ENCODE measurements at places on chromosomes 11 and 22.

DNA sequence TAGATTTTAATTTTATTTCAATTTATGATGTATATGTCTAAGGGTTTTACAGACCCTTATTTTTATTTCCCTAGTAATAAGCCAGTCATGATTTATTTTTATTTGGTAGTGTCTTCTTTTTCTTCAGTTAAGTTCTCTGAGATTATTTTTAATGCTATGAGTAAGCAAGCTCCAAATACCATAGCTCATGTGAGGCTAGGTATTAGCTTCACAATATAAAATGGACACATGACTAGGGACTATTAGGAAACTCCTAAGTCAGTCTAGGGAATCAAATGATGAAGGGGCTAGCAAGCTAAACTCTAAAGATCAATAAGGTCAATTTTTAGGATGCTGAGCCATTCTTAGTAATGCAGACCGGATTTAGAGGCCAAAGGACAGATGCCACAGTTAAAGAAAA lies 45.9 kb downstream of the CKAP5 start:
- no peak for DNase-seq

GRCh38 chr11:92269021-92269420 lies 44.4 kb downstream of the FAT3 start:
- DNase-seq, result no peak

GRCh38 chr11:31355131-31355530 lies 14.4 kb downstream of the DCDC1 start:
- no peak for DNase-seq

GRCh38 chr11:70813651-70814050 lies 415.3 kb downstream of the CTTN start:
- DNase-seq, result no peak

DNA sequence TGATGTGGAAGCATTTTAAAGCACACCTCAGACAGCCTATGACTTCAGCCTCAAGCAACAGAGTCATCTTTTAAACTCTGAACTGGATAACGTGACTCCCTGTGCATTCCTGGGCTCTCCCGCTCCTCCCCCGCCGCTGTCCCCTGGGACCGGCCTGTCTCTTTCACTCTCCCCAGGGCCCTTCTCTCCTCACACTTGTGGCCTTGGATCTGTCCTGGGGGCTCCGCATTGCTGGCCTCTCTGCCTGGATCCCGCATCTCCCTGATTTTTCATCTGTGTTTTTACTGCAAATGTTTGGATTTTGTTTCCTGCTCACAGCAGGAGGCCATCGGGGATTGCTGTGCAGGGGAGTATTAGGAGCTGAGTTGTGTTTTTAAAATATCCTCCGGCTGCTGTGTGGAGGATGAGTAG lies 15.4 kb downstream of the C11orf24 start:
- no peak for DNase-seq

DNA sequence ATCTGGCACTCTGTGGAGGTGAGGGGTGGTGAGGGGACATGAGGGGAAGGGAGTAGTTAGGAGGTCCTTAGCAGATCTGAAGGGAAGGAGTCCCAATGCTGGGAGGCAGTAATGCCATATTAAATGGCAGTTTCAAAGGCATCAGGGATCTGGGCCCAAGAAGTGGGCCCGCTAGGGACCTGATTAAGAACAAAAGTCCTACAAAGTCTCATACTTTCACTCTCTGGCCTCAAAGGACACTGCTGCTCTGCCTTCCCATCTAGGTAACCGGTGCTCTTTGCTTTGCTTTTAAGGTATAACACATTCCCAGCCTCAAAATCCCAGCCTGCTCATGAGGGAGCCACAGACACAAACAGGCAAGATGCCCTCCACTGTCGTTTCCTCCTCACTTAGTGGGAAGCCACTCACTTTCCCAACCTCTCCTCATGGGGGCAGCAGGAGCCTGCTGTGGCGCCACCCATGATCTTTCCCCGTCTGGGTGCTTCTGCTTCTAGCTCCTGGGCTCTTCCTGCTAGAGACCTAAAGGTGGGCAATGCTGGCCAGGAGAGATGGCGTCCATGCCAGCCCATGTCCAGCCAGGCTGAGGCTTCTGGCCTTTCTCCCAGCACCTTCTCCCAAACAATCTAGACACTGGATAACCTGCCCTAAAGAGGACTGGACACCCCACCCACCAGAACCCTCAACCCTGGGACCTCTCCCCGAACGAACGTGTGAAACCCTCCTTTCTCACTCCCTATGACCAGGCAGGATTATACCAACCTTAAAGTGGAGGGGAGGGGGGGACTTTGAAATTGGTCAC lies 68.3 kb downstream of the PLEKHA7 start:
- no peak for DNase-seq

DNA sequence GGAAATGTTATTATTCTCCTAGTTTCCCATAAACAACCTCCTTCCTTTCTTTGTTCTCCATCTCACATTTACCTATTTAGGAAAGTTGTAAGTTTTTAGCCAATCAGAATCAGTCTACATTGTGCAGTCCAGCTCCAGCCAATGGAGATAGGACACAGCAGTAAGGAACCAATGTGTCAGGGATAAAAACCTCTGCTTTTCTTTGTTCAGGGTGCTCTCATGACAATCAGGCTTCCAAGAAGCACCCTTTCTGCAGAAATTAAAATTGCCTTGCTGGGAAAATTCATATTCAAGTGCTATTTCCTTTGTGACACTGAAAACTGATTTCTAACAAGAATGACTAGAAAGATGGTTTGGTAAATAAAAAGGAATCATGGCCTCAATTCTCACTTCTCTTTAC lies 14.6 kb downstream of the SCGB2A1 start:
- no peak for DNase-seq
